Non-pigmented ciliary epithelial cell (primary cell): ENCODE measurements at places on chromosomes 7 and 10.

DNA sequence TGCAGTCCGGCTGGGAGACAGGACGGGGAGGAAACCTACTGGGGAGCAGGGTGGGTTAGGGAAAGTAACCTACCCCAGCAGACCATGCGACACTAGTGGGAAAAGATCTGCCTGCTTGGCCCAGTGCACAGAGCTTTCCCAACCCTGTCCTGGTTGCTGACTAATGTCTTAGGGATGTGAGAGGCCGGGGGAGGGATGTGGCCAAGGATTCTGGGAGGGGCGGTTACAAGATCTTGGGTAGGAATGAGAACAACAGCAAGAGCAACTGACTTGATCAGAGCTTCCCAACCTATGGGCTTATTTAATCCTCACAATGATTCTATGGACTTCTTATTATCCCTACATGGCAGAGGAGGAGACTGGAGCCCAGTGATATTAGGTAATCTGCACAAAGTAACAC, 24.0 kb upstream of the EIF5AL1 start:
- peak; percentile 84 for DNase-seq

DNA sequence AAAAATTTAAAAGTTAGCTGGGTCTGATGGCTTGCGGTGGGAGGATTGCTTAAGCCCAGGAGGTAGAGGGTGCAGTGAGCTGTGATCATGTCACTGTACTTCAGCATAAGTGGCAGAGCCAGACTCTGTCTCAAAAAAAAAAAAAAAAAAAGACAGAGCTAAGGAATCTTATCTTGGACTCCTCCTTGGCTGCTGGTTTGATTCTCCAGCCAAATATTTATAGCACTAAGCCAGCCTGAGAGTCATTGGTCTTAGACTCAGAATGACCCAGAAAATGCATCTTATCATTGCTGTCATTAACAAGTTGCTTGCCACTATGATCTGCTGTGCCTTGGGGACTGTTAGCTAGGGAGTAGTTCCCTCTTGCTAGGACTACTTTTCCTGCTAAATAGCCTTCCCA, 164.7 kb downstream of the GNAT3 start:
- DNase-seq = no peak

DNA sequence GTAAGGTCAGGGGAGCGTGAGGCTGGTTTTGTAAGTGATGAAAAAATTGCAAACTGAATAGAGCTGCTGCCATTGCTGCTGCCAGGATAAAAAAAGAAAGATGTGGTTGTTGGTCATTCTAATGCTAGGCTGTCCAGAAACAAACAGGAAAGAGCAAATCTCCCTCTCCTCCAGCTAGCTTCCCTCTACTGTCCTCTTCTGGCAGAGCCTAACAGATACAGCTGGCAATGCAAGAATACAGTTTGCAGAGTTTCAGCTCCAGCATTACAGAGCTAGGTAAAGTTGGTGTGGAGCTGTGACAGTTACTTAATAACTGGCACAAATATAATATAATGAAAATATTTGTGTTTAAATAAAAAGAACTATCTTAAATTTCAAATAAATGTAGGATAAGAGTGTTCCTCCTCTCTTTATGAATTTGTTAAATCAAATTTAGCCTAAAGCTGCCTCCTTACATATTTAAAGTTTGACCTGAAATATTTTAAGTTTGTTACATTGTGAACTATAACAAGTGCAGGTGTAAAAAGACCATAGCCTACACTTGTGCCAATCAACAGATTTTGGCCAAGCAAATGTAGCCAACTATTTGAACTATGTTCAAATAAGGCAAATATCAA, 407.7 kb downstream of the SH2D4B start:
- no peak for DNase-seq

GRCh38 chr7:107122486-107122911, 46.3 kb upstream of the HBP1 start:
- DNase-seq = no peak

GRCh38 chr10:1741450-1741849, 4.1 kb upstream of the ADARB2 start:
- no peak for DNase-seq

- DNase-seq = no peak
These were observed 967 bp downstream of the ADARB2 start for GRCh38 chr10:1736144-1736971.

DNA sequence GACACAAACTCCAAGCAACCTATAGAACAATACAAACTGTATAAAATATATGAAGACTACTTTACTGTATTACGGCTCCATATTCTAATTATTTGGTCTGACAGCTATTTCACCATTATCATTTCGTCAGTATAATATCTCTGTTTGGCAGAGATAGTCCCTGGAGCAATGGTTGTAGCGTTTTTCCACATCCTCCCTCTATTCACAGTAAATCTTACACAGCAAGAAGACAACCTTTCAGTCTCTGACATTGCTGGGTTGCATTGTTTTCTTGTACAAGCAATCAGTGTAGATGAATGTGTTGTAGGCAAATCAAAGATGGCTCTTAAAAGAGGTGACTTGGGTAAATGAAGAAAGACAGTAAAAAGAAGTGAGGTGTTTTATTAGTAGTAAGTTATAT, 105.6 kb upstream of the PLXDC2 start:
- DNase-seq = no peak

GRCh38 chr7:24477398-24478136, 95.7 kb upstream of the PALS2 start:
- DNase-seq = peak; percentile 55

DNA sequence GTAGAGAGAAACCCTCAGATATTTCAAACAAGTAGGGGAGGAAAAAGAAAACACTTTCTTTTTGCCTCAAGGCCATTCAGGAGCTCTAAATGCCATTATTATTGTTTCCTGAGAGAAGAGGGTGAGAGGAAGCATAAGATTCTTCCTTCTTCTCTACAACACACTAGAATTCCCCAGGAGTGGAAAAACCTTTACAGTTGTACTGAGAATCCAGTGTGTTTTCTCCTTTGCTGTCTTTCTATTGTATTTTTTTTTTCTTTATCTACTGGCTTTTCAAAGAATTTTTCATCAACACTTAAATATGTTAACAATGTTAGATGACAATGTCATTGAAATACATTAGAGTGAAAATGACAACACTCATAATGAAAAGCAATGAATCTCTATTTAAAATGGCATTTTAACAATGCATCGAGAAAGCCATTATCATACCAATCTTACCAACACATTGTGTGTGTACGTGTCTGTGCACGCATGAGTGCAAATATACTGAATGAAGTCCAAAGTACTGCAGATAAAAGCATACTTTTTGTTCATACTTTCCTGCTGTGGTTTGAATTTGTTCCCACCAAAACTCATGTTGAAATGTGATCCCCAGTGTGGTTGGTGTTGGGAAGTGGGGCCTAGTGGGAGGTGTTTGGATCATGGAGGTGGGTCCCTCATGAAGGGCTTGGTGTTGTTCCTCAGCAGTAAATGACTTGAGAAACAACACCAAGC, 24.2 kb upstream of the MACC1 start:
- DNase-seq = peak; percentile 70

DNA sequence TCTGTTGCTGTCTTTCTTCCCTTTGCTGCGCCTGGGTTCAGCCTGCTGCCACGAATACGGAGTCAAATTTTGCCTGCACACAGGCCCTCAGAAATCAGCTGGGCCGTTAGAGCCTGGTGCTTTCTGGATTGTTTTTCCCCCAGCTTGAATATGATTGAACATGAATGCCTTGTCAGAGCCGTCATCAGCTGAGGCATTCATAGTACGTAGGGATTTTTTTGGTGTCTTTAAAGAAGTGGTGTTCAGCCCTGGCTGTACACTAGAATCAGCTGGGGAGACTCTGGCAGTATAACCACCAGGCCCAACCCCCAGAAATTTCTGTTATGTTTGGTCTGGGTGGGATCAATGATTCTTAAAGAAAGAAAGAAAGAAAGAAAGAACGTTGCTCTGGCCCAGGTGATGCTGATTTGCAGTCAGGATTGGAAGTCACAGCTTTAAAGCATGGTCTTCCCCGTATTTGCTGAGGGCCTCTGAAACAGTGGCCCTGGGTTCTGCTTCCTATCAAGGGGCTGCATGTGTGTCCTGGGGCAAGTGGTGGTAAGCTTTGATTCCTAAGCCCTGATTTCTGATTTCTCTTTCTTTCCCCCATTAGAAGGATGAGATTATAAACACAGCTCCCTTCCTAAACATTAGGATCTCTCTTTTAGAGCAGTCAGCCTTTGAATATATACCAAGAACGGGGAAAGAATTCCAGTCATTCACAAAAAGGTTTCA, 24.7 kb downstream of the NUB1 start:
- no peak for DNase-seq

GRCh38 chr7:100720671-100721504, 620 bp downstream of the EPO start:
- DNase-seq = no peak

DNA sequence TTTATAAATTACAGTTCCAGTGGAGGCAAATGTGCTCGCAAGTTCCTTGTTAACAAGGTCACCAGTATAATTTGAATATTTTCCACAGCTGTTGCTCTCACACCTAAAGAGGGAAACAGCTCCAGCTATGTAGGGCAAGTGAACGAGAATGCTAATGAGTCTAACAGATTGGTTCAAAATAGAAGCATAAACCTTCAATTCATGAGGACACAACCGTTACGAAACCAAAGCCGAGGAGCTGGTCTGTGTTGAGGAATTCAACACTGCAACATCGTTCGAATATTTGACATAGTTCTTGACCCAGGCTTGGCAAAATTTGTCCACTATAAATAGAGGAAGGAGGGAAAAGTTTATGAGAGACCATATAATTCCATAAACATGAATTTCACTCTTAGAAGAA, 161.3 kb downstream of the KLF6 start:
- DNase-seq = no peak

GRCh38 chr7:42611961-42612360, 299.9 kb downstream of the C7orf25 start:
- DNase-seq = no peak

- DNase-seq = no peak
These were observed 146.2 kb upstream of the KLF6 start for GRCh38 chr10:3931224-3931623.

DNA sequence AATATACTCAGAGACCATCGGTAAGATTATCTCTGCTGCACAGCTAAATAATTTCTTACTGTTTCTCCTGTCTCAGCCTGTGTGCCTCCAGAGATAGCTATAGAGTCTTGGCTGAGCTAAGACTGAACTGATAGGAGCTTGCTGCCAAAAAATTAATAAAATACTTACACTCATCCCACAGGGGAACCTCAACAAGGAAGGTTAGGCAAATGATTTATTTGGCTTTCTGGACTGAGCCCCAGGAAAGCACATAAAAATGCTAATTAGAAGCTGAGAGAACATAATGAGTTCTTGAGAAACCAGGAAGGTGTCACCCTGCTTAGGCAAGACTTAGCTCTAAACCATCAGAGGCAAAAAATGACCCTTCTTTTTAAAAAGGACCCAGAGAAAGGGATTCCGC, 534.5 kb downstream of the TNS3 start:
- no peak for DNase-seq

GRCh38 chr7:45592230-45592991, 18.2 kb downstream of the ADCY1 start:
- no peak for DNase-seq

DNA sequence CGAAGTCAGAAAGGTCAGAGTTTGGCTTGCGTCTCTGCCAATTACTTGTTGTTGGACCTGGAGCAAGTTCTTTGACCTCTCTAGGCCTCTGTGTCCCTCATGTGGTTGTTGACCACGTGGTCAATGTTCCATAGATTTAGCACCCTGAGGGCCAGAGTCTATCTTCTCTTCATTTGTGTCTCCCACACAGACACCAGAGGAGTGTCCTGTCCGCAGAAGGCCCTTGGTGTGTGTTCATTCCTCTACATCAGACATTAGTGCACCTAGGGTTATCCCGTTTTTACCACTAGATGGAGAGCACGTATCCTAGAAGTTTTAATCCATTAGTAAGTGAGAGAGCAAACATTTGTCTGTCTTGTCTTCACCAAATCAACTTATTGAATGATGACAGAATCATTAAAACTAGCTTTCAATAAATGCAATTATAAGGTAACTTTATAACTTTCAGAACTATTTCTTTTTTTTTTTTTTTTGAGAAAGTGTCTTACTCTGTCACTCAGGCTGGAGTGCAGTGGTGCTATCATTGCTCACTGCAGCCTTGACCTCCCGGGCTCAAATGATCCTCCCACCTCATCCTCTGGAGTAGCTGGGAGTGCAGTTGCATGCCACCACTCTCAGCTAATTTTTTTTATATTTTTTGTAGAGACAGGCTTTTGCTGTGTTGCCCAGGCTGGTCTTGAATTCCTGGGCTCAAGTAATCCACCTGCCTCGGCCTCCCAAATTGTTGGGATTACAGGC, 122.5 kb upstream of the ANKRD1 start:
- DNase-seq = no peak

DNA sequence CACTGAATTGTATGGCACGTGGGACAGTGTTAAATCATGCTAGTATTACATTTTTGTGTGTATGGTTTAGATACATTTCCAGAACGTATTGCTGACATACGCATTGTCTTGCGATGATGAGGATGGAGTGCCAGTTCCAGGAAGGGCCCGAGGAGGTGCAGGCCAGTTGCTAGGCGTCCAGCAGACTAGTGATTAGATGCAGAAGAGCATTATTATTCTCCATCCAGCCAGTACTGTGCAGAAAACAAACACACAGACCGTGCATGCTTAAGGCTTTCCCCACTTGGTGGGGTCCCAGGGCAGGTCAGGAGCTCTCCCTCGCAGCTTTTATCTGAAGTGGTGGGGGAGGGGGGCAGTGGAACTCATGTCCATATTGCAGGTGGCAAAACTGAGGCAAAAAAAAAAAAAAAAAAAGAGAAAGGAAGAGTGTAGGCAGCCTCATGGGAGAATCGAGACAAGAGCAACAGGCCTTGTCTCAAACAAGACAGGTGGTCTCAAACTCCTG, 189.2 kb downstream of the CAMK1D start:
- DNase-seq = no peak

GRCh38 chr7:106901828-106902441, 36.9 kb downstream of the PIK3CG start:
- DNase-seq = no peak

GRCh38 chr10:75461672-75462649, 30.5 kb downstream of the LRMDA start:
- DNase-seq = no peak

DNA sequence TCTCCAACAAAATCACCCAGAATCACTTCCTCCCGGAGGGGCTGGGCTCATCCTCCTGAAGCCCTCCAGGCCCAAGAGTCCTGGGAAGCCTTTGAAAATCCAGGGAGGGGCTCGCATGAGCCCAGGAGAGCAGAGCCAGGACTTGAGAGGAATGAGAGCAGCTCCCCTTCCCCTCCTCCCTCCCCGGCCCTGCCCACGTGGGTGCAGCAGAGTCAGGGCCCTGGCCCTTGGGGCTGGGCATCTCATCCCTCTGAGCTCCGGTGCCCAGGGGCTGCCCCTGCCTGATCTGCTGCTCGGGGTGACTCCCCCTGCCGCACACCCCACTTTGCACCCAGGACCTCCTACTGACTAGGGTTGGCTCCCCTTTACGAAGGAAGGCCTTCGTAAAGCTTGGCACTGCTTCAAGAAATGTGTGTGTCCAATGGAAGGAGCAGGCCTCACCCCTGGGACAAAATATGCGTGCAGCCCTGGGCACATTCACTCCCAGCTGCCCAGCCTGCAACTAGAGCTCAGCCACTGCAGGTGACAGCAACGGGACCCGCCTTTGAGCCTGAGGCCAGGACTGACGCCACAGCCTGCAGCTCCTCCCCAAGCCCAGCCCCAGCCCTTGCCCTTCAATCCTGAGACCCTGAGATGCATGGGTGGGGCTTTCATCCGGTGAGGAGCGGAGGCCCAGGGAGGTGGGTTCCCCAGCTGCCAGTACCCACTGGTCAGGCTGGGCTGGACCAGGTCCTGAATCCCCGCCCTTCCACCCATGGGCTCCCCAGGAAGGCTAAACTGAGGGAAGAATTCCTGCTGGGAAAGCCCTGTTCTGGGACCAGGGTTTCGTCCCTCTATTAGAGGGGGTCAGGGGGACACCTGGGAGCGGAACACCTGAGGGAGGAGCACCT, 21.8 kb downstream of the PWWP2B start:
- DNase-seq = no peak
